ENCODE measurements at places on chromosomes 5 and 9. TPM values are rescaled to one million over a fixed set of nuclear protein-coding genes. Genes with fewer than 3 reads are reported as not detected.

Gene AQP3
- total RNA-seq: 0.38 TPM

Gene NR2F1-AS1
- 24.4 TPM for total RNA-seq

Gene CYFIP2
- 9.2 TPM for total RNA-seq

Gene HAPLN1
- total RNA-seq: 10.2 TPM

Gene KIAA0825
- 2.1 TPM for total RNA-seq

Gene BTNL3
- total RNA-seq: not detected

Gene SPINK7
- total RNA-seq: not detected

Gene GPR150
- 0.35 TPM for total RNA-seq

Gene DMGDH
- total RNA-seq: 0.52 TPM

Gene PCDHB11
- total RNA-seq: 0.30 TPM

Gene PCDHB16
- 1.6 TPM for total RNA-seq

Gene NRARP
- total RNA-seq: not detected

Gene CCNJL
- not detected for total RNA-seq

Gene ZNF354C
- 3.8 TPM for total RNA-seq

Gene SMIM33
- not detected for total RNA-seq

Gene IL33
- total RNA-seq: not detected

Gene CDH12
- total RNA-seq: not detected

Gene PCSK1
- not detected for total RNA-seq

Gene IFNA13
- total RNA-seq: not detected

Gene DMRT3
- total RNA-seq: not detected

Gene SPATA31D4
- not detected for total RNA-seq

Gene TICAM2
- total RNA-seq: 9.9 TPM

Gene TYRP1
- not detected for total RNA-seq

Gene DBH
- not detected for total RNA-seq

Gene CFAP157
- total RNA-seq: not detected

Gene PCDHGC3
- 167 TPM for total RNA-seq

Gene C9orf43
- total RNA-seq: 0.75 TPM

Gene MEIKIN
- total RNA-seq: not detected

Gene PIP5KL1
- 1.9 TPM for total RNA-seq

Gene UCK1
- total RNA-seq: 21.9 TPM

Gene HMMR
- 31.7 TPM for total RNA-seq

Gene PCDHGA8
- total RNA-seq: 0.52 TPM

Gene FLT4
- total RNA-seq: not detected
